ENCODE measurements at places on chromosomes 4 and X.

DNA sequence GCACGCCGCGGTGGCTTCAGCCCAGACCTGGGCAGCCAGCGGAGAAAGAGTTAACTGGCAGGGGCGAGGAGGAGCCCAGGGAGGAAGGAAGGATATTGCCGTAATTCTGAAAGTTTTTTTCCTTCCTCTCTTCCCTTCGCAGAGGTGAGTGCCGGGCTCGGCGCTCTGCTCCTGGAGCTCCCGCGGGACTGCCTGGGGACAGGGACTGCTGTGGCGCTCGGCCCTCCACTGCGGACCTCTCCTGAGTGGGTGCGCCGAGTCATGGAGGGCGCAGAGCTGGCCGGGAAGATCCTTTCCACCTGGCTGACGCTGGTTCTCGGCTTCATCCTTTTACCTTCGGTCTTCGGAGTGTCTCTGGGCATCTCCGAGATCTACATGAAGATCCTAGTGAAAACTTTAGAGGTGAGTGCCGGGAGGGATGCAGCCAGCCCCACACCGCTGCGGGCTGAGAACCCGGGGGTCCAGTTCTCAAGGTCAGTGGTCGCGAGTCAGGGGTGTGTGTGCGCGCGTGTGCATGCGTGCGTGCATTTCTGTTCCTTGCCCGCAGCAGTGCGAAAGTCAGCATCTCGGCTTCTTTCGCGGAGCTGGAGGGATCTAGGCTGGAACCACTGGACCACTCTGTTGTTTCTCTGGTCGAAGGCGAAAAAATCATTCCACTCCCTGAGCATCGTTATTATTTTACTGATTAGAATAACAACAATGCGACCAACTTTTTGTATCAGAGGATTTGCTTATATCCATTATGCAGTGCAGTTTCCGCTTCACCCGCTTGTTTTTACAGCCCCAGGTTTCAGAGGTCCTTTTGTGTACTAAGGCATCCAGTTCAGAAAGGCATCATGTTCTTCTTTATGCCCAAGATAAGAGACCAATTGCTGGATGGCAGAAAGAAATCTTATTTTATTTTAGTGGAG lies 709 bp downstream of the GPAT3 start:
- DNase-seq, result no peak

GRCh38 chrX:70029863-70030262 lies 19.9 kb downstream of the AWAT2 start:
- no peak for DNase-seq

DNA sequence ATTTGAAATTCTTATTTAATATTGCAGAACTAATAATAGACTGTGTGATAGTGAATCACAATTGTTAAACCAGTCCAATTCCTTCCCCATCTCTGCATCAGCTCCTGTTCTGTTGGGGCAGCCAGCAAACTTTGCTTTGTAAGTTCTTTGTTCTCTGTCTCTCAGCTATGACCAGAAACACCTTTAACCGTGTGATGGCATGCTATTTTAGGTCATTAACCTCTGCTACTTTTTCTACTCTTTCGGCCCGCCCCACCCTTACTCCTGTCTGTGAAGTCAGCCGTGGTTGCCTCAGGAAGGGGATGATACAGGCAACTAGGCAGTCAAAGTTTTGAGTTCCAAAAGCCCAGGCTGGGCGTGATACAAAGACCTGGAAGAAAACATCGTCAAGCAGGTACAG lies 51.3 kb upstream of the EGFL6 start:
- no peak for DNase-seq

- no peak for DNase-seq
These were observed 201.4 kb downstream of the CCSER1 start for GRCh38 chr4:90328558-90328957.

DNA sequence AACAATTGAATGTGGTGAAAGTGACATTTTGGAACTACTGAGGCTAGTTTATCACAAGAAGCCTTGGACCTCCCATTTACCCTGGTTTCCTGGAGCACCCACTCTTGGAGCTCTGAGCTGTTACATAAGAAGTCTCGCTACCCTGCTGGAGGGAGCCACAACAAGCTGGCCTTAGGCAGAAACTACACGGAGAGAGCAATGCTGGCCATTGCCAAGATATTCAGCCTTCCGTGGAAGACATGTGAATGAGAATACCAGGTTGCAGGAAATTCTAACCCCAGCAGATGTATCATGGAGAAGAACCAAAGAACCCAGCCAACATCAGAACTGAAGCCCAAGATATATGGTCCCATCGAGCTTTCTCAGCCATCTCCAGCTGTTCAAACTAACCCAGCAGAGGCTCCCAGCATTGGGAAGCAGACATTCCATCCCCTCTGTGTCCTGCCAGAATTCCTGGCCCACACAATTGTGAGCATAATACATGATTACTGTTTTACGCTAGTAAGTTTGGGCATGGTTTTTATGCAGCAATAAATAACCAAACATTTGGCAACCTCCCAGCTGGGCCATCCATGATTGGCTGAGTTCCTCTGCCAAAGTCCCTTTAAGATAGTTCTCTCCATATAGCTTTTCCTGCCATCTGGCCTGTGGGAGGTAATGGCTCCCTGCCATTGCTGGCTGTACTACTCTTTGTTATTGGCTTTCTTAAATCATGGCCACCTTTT lies 17.9 kb upstream of the PDE5A start:
- no peak for DNase-seq

DNA sequence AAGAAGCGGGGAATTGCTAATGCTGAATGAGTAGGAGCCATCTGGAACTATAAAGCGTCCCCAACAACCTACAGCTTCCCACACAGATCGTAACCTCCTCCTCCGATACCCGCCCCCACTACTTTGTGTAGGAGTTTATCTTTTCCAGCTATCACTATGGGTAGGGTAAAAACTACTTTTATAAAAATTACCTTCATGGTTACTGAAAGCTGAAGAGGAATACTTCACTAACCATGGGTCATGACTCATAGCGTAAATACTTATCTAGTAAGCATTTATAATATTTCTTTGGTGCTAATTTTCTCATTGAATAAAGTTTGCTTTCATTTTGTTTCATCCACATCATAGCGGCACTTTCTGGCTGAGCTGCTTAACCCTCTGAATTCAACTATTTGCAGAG lies 79.4 kb upstream of the TNIP3 start:
- no peak for DNase-seq

DNA sequence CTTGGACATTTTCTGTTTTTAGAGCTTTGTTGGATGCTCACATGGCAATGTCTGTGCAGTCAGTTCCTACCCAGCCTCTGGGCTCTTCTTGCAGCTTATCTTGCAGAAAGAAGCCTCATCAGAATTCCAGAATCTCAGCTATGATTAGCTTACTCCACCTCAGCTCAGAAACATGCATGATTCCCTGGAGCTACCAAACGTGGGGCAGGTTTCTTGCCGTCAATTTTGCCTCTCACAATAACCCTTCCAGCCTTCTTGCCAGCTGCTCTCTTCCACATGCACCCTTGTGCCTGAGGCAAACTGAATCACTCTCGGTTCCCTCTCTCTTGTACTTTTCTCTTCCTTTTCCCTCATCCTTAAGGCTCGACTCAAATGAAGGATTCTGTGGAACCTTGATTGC lies 141.4 kb downstream of the PTTG2 start:
- DNase-seq, result no peak
